Activated CD4-positive, alpha-beta T cell treated with anti-CD3 and anti-CD28 coated beads, Interleukin-2, amount 10 ng/mL, durations not matched to agents 7 days and 5 days (primary cell): ENCODE measurements at places on chromosomes 4 and X. TPM values are rescaled to one million over a fixed set of nuclear protein-coding genes. Genes with fewer than 3 reads are reported as not detected.

Gene SLITRK4
- not detected for total RNA-seq

DNA sequence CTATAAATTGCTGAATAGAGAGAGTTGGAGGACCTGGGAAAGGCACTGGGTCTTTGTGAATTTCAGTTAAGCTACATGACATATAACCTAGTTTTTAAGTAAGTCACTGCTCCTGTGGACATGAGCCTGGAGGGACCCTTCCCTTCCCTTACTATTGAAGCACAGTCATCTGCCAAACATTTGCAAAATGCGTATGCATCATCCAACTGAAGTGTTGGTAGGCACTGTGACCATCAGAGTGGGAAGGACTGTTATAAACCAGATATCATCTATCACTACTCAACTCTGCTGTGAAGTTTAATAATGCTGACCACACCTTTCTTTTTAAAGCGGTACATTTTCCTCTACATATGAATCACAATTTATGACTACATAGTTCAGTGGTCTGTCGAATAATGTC is 5.2 kb downstream of the GABRA3 start:
- H3K4me3 ChIP-seq: no peak overlapping the region
- no peak for DNase-seq
- H3K4me1 ChIP-seq: peaks cover 2% of the 10 kb centered on the region
- no peaks in the 10 kb centered on the region for H3K36me3 ChIP-seq
- H3K27me3 ChIP-seq: peaks cover 3% of the 10 kb centered on the region
- H3K27ac ChIP-seq: no peak overlapping the region

- no peaks in the 10 kb centered on the region for H3K36me3 ChIP-seq
- H3K27me3 ChIP-seq: peaks cover 4% of the 10 kb centered on the region
- H3K4me3 ChIP-seq: no peak overlapping the region
Measured at GRCh38 chr4:73540826-73541225, 59.3 kb downstream of the AFM start.

- peaks cover 50% of the 10 kb centered on the region for H3K27me3 ChIP-seq
- no peak overlapping the region for H3K4me3 ChIP-seq
- no peaks in the 10 kb centered on the region for H3K36me3 ChIP-seq
- H3K27ac ChIP-seq: no peak overlapping the region
- peaks cover 2% of the 10 kb centered on the region for H3K4me1 ChIP-seq
Measured at GRCh38 chrX:71909956-71910355, 689 bp upstream of the NHSL2 start.

Gene SPANXD
- not detected for total RNA-seq

DNA sequence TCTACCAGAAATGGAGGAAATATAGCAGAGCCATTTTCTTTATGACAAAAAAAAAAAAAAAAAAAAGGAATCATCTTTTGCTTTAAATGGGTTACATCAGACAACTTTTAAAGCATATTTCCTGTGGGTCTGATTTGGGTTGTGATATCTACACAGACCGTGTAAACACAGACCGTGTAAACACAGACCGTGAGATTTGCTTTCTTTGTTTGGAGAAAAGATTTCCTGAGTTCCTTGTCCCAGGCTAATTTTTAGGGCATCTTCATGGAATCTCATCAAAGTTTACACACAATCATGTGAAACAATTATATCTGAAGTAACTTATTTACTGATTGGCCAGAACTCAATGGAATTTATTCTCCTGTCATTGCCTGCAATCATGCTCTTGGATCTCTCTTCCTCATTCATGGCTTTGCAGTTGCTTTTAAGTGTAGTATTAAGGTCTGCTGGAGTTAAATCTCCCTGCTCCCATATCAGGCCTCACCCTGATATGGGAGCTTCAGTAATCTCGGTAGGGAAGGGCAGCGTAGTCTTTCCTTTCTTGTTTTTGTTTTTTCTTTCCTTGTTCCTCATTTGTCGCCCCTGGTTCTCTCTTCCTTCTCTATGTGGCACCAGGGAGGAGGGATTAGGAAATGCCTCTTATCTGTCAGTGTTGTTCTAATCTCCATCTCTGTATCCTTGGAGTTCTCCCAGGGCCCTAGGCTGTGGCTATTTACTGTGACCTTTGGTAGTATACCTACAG is 248.6 kb upstream of the JADE1 start:
- no peak for DNase-seq
- H3K27me3 ChIP-seq: peaks cover 9% of the 10 kb centered on the region

- H3K27me3 ChIP-seq: peaks cover 7% of the 10 kb centered on the region
- H3K4me3 ChIP-seq: no peak overlapping the region
- H3K36me3 ChIP-seq: peaks cover 1% of the 10 kb centered on the region
- no peak overlapping the region for H3K27ac ChIP-seq
- H3K4me1 ChIP-seq: peaks cover 33% of the 10 kb centered on the region
Measured at GRCh38 chr4:139854668-139855403, 189.2 kb downstream of the MGST2 start.

GRCh38 chr4:121073004-121073435 is 685 bp upstream of the NDNF start:
- peaks cover 22% of the 10 kb centered on the region for H3K4me1 ChIP-seq
- H3K36me3 ChIP-seq: no peaks in the 10 kb centered on the region
- no peak for DNase-seq
- peak overlapping the region; percentile 75 for H3K4me3 ChIP-seq
- H3K27ac ChIP-seq: no peak overlapping the region
